ENCODE measurements at places on chromosomes 5 and 9.
A peak's percentile ranks its signal among the peaks of the same experiment; 100 is the strongest.

DNA sequence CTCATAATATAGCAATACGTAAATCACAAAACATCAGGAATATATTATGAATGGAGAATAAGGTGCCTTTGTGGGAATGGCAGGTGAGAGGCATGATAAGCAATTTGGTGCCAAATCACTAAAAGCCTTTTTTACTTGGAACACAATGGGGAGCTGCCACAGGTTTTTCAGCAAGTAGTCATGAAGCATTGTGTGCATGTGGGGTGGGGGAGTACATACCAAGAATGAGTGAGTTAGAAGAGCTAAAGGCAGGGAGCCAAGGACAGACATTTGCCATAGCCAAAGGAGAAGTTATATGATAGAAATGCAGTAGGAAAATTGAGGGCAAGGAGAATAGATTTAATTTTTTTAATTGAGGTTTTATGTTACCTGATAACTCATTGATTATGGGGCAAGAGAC, 445.0 kb upstream of the SMC2 start:
- DNase-seq = no peak

- no peak for DNase-seq
Observed at GRCh38 chr5:127583866-127584265, 65.0 kb upstream of the CTXN3 start.

GRCh38 chr9:109422641-109423040, 75.5 kb downstream of the PTPN3 start:
- no peak for DNase-seq

GRCh38 chr9:16787724-16788123, 82.7 kb downstream of the BNC2 start:
- DNase-seq = no peak

GRCh38 chr5:1479581-1480188, 34.4 kb upstream of the SLC6A3 start:
- DNase-seq = no peak

GRCh38 chr5:57508211-57508610, 25.6 kb upstream of the ACTBL2 start:
- no peak for DNase-seq

GRCh38 chr9:131685753-131686706, 53.8 kb downstream of the RAPGEF1 start:
- DNase-seq = no peak

GRCh38 chr9:132006677-132007370, 72.8 kb downstream of the MED27 start:
- peak; percentile 28 for DNase-seq

DNA sequence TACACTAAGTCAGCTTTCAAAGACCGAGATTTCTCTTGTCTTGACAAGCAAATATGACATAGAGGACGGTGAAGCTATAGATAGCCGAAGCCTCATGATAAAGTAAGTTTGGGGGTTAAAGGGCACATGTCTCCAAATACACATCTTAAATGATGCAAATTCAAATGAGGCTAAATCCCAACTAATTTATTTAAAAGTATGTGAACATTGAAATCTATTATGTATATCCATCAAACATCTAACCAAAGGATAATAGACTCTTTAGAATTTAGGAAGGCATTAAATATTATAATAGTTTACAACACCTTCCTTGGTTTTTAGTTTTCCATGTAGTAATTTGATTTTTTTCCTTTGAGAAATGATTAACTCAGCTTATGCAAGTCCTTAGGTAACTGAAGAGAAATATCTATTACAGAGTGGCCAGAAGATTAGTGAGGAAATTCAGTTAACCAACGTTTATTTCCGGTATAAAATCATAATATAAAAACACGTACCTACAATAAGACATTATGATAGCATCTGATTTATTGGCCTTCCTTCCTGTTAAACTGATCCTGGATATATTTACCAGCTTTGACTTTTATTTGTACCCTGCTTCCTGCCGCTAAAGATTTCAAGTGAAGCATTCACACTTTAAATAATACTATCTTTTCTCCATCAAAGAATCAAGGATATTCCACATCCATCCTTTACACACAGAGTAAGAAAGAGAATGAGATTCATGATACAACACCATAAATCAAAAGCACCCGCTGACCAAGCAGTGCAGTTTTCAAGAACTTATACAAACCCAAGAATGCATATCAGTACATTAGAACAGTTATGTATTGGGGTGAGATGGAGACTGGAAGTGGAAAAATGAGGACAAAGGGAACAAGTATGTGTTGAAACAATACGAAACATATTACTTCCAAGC, 31.9 kb upstream of the F2R start:
- no peak for DNase-seq

GRCh38 chr5:137071526-137071925, 427.6 kb downstream of the SPOCK1 start:
- DNase-seq = no peak

GRCh38 chr5:45696206-45696836, at the start of gene HCN1:
HCN1 (minus strand) TSS chr5:45696380.
- DNase-seq = peak; percentile 42

- DNase-seq = no peak
Observed at GRCh38 chr5:72511366-72511765, 4.2 kb upstream of the ZNF366 start.

DNA sequence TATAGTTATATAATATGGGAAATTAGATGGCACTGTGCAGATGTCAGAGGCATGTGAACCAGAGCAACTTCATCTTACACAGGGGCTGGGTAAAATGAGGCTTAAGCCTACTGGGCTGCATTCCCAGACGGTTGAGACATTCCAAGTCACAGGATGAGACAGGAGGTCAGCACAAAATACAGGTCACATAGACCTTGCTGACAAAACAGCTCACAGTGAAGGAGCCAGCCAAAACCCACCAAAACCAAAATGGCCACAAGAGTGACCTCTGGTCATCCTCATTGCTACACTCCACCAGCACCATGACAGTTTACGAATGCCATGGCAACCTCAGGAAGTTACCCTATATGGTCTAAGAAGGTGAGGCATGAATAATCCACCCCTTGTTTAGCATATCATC, 479.4 kb downstream of the TLR4 start:
- DNase-seq = no peak

GRCh38 chr5:176674799-176675198, 27.5 kb downstream of the TSPAN17 start:
- DNase-seq = no peak

DNA sequence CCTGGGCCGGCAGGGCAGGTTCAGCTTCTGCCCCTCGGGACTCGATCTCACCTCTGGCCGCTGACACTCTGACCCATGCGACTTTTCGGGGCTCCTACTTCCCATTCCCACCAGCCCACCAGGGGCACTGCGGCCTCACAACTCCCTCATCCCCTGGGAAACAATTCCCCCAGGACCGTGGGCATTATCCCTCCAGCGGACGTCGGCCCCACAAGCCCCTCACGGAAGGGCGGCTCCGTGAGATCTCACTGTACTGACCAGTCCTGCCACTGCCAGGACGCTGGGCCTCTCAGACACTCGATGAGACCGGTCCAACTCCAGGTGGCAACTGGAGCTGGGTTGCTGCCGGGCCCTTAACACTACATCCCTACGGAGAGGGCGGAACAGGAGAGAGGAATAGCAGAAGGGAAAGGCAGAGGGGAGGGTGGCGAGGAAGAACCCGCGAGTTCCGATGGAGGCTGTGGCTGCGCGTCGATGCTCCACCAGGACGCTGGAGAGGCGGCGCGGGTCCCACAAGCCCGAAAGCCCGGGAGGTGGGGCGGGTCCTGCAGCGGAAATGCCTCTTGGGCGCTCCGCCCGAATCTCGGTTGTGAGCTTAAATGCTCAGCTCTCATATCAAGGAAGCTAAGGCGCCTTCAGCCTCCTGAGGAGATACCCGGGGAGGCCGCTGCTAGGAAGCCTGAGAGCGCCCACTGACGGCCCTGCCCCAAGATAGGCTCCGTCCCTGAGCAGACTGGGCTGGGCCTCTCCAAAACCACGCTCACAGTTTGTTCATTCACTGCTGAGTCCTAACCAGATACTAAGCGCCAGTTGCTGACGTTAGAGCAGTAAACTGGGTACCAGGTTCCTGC, 36.3 kb downstream of the VCP start:
- DNase-seq = peak; percentile 44

DNA sequence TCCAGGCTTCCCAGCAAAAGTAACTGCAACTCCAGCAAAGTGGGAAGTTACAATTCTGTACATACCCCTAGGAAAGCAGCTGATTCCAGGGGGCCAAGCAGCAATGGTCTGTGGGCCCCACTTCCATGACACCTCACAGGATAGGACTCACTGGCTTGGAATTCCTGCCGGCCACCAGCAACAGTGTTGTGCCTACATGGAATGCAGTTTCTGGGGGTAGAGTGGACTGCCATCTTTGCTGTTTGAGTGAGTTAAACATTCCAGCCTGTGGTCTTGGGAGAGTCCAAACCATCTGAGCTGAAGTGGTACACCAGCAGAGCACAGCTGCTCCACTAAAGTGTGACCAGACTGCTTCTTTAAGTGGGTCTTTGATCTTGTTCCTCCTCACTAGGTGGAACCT, 13.4 kb upstream of the FBN2 start:
- DNase-seq = no peak

DNA sequence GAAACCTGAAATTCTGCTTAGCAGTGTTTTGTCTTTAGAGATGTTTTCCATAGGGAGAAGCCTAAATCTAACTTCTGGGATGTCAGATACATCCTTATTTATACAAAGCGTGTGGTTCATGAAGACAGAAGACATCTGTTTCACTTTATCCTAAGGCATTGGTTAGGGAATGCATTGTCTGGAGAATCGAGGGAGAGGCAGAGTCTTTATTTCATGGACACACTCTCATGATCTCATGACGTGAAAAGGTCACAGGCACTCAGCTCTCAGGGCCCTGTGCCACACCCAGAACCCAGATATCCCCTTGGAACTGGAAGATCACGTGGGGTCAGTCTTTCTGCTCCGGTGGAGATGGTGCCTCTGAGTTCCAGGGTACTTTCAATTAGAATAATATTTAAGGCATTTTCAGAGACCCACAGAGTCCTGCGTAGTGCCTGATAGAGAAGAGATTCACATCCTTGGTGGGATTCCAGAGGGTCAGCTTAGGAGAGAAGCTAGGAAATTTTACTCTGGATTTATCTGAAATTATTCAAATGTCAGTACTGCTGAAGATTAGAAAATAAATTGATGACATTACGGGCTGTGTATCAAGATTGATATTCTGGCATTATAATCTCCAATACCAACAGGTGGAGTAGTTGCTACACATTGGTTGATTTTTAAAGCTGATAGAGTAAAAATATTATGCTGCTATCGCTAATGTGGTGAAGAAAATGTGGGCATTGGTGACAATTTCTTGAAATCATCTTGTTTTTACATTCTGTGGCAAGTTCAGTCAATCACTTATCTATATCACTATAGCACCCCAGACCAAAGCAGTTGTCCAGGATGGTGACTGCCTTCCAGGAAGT, 378.3 kb downstream of the MTRR start:
- DNase-seq = no peak

- no peak for DNase-seq
Observed at GRCh38 chr9:71608825-71609447, 159.4 kb downstream of the CEMIP2 start.

DNA sequence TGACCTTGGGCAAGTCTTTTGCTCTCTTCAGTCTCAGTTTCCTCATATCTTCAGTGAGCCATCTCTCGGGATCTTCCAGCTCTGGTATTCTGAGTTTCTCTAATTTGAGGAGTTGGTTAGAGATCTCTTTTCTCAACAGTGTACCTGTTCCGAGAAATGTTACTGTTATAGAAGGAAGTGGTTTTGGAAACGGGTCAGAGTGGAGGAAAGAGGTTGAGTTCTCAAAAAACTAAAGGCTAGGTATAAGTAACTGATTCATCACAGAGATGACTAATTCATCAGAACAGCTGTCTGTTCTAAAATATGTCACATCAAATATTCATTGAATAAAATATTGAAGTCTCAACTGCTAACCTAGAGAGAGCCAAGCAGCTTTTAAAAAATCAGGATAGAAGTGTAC, 106.6 kb downstream of the PALM2AKAP2 start:
- DNase-seq = no peak

DNA sequence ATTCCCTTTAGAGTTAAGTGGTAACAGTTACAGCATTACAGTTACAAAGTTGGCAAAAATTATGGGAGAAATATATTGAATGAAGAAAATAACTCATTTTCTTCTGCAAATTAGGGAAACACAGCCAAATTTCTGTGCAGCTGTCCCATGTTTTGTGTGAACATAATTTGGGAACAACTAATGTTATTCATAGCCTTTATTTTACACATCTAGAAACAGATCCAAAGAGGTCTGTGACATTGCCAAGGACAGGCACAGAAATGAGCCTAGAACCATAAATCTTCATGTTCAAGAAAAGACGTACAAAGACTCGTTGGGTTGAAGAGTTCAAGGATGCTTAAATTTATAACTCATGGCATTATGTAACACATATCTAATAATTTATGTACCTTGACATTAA, 114.1 kb upstream of the TXNDC8 start:
- no peak for DNase-seq

DNA sequence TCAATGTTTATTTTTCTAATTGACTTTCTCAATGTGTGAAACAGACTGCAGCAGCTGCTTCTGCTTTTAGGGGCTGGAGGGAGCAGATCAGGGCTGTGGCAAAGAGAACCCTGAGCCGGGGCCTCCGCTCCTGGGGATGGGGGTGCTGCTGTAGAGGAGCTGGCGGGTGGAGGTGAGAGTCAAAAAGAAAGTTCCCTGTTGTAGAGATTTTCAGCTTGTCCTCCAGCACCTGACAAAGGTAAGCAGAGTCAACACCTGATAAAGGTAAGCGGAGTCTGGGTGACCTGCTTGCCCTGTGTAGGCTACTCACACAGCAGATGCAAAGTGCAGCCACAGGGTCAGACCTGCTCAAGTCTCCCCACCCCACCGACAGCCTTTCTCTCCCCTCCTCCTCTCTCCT, 252.4 kb upstream of the IRX1 start:
- no peak for DNase-seq

GRCh38 chr5:180172447-180173197, 36.4 kb downstream of the RASGEF1C start:
- no peak for DNase-seq

DNA sequence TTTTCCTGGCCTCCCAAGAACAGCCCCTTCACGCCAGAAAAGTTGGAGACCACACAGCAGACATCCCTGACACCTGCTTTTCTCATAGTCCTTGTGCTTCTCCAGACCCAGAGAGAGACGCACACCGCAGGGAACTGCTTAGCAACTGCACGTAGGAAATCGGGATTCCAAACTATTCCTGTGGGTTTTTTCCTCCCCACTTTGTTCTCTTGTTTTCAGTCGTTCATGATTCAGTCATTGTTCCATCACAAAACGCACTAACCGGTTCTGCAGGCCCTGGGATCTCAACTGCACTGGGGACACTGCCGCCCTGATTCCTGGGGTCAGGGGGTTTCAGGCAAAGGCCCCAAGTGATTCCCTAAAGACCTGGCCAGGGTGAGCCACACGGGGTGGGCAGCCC, 588.0 kb upstream of the KLF4 start:
- no peak for DNase-seq

All from stimulated activated CD4-positive, alpha-beta T cell treated with anti-CD3 and anti-CD28 coated beads, Interleukin-4, amount 100 ng/mL, for 48 hours (primary cell).